ENCODE measurements at places on chromosomes 12 and 14.
A peak's percentile ranks its signal among the peaks of the same experiment; 100 is the strongest.

DNA sequence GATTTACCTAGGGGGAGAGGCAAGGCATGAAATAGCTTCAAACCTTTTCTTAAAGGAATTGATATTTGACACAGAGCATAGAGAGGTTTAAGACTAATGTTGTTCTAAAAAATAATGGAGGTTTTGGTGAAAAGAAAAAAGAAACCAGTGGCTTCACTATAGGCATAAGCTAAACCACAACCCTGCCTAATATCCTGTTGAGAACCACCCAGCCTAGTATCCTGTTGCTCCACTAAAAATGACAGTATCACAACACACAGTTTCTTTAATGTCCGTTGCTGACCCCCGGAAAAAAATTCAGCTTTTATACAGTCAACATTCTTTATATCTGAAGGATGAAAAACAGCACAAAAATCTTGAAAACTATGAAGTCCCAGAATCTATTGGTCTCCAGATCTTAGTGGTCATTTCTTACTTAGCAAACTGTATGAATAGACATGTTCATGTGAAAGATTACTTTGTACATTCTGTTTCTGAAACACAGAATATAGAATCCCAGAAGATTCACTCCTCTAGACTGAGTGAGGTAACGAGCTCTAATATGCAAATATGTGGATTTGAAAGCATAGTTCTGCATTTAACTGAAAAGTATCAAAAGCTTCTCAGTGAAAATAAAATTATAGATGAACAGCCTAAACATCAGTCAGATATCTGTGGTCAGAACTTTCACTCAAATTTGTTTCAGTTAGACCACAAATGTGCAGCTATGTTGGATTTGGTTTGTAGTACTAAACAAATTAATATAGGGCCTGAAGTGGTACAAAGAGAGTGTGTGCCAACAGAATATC lies 40.5 kb downstream of the GALC start:
- DNase-seq = no peak

GRCh38 chr14:99670361-99671234 lies 13.5 kb upstream of the CYP46A1 start:
- peak; percentile 19 for DNase-seq

DNA sequence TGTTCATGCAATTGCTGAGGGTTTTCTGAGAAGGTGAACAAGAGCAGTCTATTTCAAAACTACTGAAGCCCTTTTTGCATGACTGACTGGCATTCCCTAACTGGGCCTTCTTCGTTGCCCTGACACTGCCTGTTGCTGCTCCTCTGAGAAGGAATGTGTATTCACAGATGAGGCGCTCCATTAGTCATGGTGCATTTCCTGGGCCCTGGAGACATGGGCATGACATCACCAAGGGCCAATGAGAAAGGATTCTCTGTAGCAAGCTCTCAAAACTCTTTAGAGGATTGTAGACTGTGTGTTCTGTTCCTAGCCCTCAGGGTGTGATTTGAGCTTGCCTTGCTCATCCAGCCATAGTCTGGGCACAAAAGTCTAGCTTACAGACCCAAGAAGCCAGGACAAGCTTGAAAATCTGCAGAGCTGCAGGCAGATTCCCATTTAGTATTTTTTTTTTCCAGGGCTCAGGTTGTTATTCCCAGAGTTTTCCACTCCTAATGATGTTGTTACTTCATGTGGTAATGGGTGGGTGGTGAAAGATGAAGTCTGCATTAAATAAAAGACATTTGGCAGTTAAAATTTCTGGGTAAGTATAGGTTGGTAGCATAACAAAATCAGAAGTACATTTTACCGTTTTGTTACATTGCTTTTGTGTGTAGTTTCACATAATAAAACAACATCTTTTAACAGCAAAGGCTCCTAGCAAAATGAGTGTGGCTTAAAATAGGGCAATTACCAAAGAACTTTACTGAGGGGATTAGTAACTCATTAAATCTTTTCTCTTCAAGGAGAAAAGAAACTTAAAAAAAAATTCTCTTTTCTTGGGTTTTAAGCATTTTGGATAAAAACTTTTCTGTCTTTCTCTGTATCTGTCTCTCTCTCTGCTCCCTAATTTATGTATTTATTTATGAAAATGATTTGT lies 318.4 kb downstream of the RAD51B start:
- DNase-seq = peak; percentile 78

DNA sequence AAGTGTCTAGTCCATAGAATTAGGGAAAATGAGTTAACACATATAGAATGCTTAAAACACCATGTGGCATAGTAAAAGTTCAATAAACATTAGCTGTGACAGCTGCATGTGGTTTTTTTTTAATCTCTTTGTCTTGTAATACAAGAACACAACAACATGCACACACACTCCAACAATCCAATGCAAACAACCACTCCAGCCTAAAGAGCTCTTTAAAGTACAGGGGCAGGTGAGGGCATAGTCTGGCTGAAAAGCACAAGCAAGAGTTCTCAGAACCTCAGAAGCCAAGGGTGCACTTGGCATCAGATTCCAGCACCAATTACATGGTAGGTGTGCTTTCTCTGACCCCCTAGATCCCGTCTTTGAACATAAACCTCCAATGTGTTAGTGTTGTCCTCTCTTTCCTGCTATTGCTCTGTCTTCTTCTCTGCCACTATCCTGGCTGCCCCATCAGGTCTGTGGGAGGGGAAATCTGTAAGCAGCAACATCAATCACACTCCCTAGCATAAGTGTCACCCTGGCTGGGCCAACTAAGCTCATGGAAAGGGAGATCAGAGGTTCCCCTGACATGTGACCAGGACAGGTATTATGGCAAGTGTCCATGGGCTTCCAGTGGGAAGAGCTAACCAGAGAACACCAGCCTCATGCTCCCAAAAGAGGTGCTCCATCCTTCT lies 91.0 kb downstream of the SLC8A3 start:
- DNase-seq = no peak

GRCh38 chr14:106625186-106625585 lies 1098.8 kb downstream of the TMEM121 start:
- no peak for DNase-seq

GRCh38 chr12:109890620-109891170 lies 9.4 kb upstream of the TCHP start:
- no peak for DNase-seq

DNA sequence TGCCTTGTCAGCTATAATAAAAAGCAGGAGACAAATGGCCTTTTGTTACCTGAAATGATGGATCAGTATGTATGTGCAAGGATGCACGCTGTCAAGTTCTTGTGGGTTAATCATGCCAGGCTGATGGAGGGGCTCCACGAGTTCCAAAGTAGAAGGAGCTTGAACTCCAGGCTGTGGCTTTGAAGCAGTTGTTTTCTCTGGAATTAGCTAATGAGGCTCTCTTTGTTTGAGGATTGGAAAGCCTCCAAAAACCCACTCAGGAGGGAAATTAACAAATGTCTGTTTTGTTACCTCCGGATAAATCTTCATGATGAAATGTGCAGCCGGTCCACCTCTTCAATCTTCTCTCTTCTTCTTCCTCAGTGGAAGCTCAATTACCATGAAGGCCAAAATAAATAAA lies 605.5 kb downstream of the DIO2 start:
- DNase-seq = no peak

DNA sequence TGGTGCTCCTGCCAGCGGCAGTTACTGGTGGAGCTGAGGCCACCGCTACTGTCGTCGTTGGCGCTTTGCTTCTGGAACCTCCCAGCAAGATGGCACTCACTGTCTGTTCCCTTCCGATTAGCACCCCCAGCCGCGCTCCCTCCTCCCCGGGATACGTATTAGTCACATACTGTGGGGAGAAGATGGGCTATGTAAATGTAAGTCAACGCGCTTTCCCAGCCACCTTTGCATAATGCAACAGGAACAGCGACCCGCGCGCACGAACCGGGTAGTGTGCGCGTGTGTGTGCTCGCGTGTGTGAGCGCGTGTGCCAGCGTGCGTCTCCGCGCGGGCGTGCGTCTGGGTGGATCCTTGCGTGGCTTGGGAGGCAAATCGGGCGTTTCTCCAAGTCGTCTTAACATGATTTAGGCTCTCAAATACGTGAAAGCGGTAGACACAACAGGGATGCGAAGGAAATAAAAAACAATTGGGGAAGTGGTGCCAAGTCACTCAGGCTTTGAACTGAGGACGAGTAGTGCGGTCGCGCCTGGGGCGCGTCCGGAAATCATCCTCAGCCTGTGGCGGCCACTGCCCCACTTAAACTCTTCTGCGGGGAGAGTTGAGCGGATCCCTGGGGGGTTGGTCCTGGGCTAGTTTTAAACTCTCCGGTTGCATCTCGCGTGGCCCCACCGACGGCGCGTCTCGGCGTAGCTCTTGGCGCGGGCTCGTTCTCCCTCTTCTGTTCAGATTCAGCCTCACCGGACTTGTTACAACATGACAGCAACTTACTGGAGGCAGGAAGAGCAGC lies 1.8 kb downstream of the FLRT2 start:
- peak; percentile 73 for DNase-seq

- no peak for DNase-seq
These were observed 1487.0 kb upstream of the FLRT2 start for GRCh38 chr14:84042992-84043391.

- DNase-seq = no peak
These were observed 105.4 kb upstream of the FKBP4 start for GRCh38 chr12:2689393-2689792.

DNA sequence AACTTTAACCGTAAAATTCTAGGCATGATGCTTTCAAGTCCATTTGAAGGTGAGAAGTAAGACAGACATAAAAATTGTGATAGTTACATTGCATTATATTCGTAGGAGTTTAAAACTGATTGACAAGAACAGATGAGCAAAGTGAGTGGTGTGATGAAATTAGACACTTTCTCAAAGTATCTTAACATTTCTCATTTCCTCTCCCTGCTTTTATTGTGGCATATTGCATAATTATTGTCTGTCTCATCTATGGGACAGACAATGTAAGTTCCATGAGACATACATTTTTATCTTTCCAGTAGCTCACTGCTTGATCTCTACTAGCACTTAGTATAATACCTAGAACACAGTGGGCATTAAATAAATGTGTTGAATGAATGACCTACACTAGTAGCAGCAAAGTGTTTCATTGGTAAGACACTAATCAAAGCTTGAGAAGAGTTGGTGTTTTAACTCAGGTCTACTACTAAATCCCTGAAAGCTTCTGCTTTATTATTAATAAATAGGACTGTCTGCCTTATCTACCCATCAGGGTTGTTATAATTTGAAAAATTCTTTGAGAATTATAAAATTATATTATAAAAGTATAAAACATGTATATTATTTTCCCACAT lies 19.0 kb downstream of the A2M start:
- no peak for DNase-seq

DNA sequence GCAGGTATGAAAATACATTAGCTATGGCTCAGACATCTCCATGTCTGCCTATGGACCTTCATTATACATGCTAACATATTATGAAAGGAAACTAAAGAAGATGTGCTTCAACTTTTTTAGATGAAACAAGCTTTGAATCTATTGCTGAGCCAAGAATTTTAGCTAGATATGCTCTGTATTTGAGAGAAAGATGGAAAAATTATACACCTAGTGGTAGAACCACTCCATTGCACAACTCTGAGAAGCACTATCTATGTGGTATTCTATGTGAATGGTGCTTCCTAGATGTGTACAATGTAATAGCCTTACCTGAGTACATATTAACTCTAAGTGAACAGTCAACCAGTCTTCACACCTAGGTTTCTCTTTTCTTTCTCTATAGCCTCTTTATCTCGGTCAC lies 17.3 kb downstream of the EPYC start:
- no peak for DNase-seq

- peak; percentile 67 for DNase-seq
These were observed 17.8 kb upstream of the PDE3A start for GRCh38 chr12:20350495-20350894.
